ENCODE measurements at places on chromosomes 6 and 20.

GRCh38 chr20:22949331-22950109, 85.6 kb upstream of the SSTR4 start:
- DNase-seq = no peak

GRCh38 chr20:25220021-25220730, 24.7 kb downstream of the ENTPD6 start:
- DNase-seq = no peak

GRCh38 chr20:37651932-37652331, 41.9 kb upstream of the CTNNBL1 start:
- no peak for DNase-seq

GRCh38 chr20:54727490-54727889, 252.1 kb downstream of the DOK5 start:
- no peak for DNase-seq

GRCh38 chr20:4141291-4142240, 126.2 kb upstream of the RNF24 start:
- no peak for DNase-seq

- DNase-seq = no peak
Observed at GRCh38 chr6:14129575-14129974, 12.0 kb downstream of the CD83 start.

DNA sequence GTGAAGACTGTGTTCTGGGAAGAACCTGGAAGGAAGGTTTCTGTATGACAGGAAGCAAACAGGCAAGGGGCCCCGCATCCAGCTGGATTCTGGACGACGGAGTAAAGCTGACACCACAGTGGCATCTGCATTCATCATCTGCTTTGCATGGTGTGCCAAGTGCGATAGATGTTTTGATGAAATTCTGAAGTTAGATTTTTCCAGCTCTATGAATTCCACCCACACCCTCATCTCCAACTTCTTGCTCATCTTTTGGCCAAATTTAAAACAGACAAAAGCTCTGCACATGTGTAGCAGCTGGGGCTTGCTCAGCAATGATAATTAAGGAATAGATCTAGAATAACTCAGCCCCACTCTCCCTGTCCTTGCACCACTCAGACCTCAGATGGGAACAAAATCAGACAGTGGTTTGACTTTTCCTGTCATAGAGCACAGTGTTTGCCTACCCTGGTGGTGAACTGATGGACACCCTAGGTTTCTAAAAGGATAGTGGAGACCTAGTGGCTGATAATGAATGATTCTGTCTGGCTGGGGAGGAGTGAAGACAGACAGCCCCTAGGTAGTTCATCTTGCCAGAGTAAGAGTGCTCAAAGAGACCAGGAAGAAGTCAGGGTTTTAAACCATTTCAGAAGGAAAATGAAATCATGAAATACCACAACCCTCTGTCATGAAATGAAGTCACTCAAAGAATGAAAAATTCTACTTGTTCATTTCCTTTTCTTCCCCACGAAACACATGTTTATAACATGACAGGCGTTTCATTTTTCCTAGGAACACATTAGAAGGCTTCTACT, 85.8 kb downstream of the BCAS1 start:
- DNase-seq = no peak

Data from activated T-helper 1 cell treated with anti-CD3 and anti-CD28 coated beads, Interleukin-12 subunit alpha, Interleukin-12 subunit beta, Interleukin-2, Interleukin-4 antibody, amounts not matched to agents 30 ng/mL and 10 ng/mL and 1 ng/mL, durations not matched to agents 14 hours and 24 hours and 36 hours (primary cell).